Ammon's horn (tissue), 1 donor: ENCODE measurements at places on chromosomes 11 and 22.
A peak's percentile ranks its signal among the peaks of the same experiment; 100 is the strongest.

DNA sequence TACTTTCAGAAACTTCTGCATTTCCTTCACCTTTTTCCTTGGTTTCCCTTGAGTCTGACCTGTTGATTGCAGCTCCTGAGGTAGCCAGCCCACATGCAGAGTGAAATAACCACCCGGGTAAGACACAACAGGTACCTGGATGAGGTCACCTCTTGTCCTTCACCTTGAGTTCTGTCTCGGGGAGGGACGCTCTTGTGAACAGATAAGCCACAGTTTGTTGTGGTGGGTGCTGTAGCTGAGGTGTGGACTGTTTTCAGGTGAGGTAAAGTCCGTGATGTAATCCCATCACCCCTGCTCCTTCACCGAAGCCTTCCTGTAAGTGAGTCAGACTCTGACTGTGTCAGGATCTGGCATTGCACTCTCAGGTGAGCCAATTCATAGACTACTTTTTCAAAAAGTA, 183.1 kb downstream of the NAV2 start:
- no peak for DNase-seq

DNA sequence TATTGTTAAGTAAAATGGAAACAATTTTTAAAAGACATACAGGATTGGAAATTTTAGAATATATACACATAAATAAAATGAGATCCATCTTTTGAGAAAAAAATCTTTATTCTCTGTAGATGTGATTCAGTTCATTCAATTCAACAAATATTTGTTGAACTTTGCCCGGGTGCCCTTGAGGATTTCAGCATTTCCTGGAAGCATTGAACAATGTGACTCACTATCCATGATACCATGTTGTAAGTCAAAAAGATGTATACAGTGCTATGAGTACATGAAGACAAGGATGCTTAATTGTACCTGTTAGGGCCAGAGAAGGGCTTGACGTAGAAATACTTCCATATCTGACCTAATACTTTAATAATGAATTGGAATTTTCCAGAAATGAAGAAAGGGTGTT, 353.7 kb downstream of the METTL15 start:
- no peak for DNase-seq

DNA sequence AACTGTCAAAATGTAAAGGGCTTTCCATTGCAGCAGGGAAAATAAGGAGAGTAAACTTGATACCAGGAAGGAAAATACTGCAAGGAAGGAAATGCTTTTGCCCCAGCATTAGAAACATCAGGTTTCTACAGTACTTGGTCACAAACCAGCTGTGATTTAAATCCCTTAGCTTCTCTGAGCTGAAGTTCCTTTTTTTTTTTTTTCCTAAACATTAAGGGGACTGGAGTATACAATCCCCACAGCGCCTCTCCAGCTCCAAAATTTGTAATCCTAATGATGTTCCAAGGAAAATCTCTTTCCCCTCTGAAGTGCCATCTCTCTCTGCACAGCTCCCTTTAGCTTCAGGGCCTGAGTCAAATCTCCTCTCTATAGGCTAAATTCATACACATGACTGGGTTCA, 220.5 kb upstream of the PITPNB start:
- DNase-seq: no peak

- peak; percentile 70 for DNase-seq
Measured at GRCh38 chr11:82398300-82398815, 335.3 kb downstream of the FAM181B start.

GRCh38 chr11:7775689-7776088, 21.1 kb downstream of the OR5P2 start:
- DNase-seq: no peak

GRCh38 chr11:105273660-105274280, 134.2 kb upstream of the CARD18 start:
- DNase-seq: no peak

GRCh38 chr22:23774114-23774921, 1.7 kb downstream of the MMP11 start:
- DNase-seq: no peak

- DNase-seq: peak; percentile 96
Measured at GRCh38 chr11:123741159-123742030, at the start of gene ZNF202. TSS of gene ZNF202 (minus strand) at chr11:123741660. CDS start at chr11:123730888, 10,772 bp downstream.

DNA sequence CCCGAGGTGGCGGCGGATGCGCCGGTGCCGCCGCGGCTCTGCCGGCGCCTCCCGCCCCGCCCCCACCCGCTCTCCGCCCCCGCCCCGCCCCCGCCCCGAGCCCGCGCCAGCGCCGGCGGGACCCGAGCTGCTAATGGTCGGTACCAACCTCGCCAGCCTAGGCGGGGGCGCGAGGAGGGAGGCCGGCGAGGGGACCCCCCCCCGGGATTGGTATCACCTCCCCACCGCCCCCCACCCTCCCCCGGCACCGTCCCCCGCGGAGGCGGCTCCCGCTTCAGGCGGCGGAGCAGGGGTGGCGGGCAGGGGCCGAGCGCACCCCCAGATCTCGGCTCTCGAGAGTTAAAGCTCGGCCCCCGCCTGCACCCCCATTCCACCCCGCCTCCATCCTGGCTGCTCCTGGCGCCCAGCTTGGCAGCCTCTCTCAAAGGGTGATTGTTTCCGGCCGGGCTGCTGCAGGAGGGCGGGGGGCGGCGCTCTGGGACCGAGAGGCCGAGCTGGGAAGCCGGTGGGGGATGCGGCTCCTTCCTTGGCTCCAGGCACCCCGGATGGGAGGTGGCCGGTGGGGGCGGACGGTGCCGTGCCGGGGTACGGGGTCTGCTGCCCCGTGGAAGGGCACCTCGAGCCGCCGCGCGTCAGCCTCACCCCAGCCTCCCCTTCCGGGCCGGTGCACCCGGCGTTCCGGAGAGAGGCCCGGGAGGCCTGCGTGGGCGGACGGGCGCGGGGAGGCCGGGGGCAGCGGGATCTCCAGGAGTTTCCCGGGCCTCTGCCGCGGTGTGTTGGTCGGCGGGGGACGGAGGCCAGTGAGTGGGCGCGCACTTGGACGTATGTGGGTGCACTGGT, at the start of gene B3GAT1:
Gene B3GAT1 (minus strand): TSS at position 40 of the 840 bp plus-strand sequence. CDS start 24,583 bp downstream, outside the sequence.
- DNase-seq: peak; percentile 95

GRCh38 chr11:72759468-72759985, 7.3 kb upstream of the ARAP1 start:
- no peak for DNase-seq

GRCh38 chr11:3225159-3225758, 6.6 kb upstream of the MRGPRG start:
- DNase-seq: no peak

- no peak for DNase-seq
Measured at GRCh38 chr11:64263021-64263946, 12.0 kb downstream of the PLCB3 start.

DNA sequence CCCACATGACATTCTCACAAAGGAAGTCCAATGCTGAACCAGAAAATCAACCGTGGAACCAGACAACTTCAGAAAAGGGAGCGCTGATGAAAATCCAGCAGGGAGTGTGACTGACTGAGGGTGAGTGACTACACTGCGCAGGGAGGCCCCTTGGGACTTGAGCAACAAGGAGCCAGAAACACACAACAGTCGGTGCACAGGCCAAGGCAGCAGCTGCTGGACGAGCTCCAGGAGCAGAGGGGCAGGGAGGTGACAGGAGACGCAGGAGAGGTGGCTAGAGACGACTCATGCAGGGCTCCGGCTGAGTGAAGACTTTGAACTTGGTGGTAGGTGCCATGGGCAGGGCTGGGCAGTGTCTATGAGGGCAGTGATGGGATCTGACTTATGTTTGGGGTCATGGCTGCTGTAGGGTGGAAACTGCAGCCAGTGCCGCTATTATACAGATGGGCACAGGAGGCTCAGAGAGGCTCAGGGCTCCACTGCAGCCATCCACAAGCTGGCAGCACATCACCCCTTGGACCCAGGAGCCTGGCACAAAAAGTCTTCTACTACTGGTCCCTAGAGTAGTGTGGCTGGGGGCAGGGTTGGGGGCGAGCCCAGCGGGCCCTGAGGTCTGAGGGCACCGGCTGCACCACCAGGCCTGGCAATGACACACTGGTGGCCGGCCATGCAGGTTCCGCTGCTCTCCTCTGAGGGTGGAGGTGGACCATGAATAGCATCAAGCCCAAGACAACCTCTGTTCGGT, 10.3 kb upstream of the FADD start:
- DNase-seq: no peak

GRCh38 chr22:49866646-49867045, 13.0 kb downstream of the ZBED4 start:
- DNase-seq: no peak

GRCh38 chr22:50282361-50283155, 12.4 kb upstream of the MAPK11 start:
- no peak for DNase-seq

- no peak for DNase-seq
Measured at GRCh38 chr11:45918962-45919675, 1.4 kb upstream of the PEX16 start.

GRCh38 chr11:125904678-125905077, 370 bp downstream of the DDX25 start:
- no peak for DNase-seq

GRCh38 chr11:66286699-66287098, 2.2 kb downstream of the YIF1A start:
- DNase-seq: no peak

- DNase-seq: peak; percentile 63
Measured at GRCh38 chr11:59551659-59552521, 40.6 kb downstream of the OR4D9 start.

- no peak for DNase-seq
Measured at GRCh38 chr22:44605486-44605885, 96.5 kb upstream of the PRR5 start.

- DNase-seq: no peak
Measured at GRCh38 chr11:1473011-1473628, 13.5 kb downstream of the MOB2 start.

- DNase-seq: no peak
Measured at GRCh38 chr11:73152086-73152853, 10.2 kb upstream of the FCHSD2 start.

GRCh38 chr11:35178873-35179272, 39.9 kb downstream of the CD44 start:
- peak; percentile 35 for DNase-seq

DNA sequence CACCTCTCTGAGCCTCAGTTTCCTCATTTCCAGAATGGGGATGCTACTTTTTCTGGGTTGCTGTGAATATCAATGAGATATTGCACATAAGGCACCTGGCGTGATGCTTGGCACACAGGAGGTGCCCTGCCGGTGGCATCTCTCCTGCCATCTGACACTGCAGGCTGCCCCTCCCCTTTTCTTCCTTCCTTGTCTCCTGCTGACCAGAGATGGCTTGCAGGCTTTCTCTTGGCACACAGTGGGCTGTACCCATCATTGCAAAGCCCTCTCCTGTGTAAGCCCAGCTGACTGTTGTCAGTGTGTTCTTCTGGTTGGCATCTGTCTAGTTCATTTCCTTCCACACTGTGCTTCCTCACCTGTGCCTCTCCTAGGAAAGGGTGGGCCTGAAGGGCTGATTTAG, 91.7 kb downstream of the MYO18B start:
- no peak for DNase-seq

- DNase-seq: peak; percentile 36
Measured at GRCh38 chr11:78354408-78355308, 63.0 kb downstream of the GAB2 start.

GRCh38 chr11:9604134-9604533, 30.7 kb downstream of the WEE1 start:
- no peak for DNase-seq

DNA sequence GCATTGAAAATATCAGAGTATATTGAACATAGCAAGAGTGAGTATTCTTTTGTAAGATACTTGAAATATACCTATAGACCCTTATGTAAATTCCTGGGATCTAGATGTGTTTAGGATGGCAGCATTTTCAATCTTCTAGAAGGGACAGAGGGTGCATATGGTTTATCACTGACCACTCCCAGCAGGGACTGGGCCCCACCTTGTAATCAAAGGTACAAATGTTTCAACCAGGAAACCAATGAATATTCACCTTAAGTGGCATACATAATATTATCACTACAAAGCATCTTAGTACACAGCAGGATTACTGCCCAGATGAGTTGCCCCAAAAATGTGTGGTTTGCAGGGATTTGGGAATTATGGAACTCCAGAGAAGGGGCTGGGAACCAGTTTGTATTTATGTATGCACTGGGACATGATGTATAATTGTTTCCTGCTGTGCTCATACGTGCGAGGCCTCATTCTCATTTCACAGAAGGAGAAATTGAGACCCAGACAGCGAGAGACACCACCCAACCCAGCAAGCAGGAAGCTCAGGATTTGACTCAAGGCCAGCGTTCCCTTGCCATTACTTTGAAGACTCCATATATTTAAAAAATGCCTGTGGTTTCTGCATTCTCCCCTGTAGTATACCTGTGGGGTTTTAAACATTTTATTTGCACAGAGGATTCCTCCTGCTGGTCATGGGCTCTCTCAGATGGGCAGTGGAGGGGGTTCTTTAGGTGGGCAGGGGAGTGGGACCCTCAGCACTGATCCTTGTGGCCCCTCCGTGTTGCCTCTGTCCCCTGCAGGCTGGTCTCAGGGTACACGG, 5.2 kb downstream of the APOL4 start:
- no peak for DNase-seq

- DNase-seq: no peak
Measured at GRCh38 chr11:94866936-94867795, 99.0 kb downstream of the AMOTL1 start.

DNA sequence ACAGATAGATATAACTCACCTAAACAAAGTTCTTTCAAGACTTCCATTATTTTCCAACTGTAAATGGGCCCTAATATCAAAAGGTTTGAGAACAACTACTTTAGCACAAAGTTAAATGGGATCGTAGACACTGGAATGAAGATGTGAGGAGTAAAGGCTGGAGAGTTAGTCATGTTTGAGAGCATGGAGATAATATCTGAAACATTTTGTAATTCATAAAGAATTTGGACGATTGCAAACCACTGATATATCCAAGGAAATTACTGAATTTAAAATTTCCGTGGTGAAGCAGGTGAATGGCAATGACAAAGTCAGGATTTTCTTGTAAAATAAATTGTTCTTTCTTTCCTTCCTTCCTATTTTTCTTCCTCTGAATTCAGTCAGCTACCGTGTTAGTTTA, 564.9 kb downstream of the CNTN5 start:
- no peak for DNase-seq

DNA sequence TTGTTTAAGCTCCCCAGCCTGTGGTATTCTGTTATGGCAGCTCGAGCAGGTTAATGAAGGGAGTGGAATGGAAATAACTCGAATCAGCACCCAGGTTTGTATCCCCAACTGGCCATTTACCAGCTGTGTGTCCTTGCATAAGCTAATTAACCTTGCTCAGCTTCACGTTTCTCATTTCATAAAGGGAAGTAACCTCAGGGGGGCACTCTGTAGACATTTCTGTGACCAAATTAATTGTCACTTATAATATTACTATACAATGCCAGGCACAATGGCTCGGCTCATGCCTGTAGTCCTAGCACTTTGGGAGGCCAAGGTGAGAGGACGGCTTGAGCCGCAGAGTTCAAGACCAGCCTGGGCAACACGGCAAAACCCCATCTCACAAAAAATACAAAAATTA, 13.8 kb downstream of the ADA2 start:
- peak; percentile 17 for DNase-seq

GRCh38 chr11:11335043-11335442, 18.0 kb downstream of the CSNK2A3 start:
- no peak for DNase-seq

DNA sequence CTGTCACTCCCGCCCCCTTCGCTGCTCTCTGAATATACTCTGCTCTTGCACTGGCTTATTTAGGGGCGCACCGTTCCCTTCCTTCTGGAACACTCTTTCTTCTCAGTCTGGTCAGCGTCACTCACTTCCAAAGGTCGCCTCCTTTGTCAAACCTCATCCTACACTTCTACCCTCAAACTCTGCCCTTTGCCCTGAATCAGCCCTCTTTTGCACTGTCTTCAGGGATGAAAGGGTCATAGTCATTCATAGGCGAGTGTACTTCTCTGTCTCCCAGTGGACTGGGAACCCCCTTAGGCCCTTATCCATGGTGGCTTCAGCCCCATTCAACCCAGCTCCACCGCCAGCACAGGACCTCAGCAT, 15.4 kb downstream of the MOGAT2 start:
- no peak for DNase-seq
